Hepatic stellate cell (primary cell): ENCODE measurements at places on chromosomes 1 and 21.

DNA sequence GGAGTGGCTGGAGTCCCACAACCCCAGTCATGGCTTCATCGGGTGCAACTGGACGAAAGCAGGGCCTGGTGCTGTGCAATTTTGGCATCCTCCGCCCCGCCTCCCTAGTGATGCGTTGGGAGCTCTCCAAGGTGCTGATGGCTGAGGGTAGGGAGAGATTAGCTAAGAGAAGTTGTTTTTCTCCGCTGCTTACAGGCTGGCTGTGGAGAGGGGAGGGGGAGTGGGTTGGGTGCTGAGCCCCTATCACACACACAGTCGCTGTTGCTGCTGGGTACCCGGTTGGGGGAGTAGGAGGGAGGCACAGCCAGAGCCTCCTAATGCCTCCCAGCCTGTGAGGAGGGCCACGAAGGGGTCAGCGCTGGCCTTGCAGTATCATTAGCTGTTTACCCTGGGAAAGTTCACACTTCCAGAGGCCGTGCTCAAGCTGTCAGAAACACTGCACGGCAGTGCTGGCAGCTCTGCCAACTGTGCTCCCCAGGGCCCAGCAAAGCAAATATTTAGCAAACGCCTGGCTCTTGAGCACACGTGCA lies 110.0 kb downstream of the GRIK3 start:
- no peak for DNase-seq

DNA sequence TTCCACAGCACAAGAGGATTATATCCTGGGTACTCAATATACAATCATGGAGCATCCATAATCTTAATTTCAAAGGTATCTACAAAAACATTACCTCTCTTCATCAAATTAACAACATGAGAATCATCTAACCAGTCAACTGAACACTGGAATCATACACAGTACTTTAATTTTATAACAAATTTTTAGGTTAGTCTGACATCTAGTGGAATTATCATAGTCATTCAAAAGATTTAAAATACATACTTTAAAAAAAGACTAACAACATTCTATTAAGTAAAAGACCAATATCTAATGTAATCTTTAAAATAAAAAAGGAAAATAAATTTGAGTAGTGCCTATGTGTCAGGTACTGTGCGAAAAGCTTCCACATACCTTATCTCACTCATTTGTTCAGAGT lies 16.8 kb upstream of the SH3GLB1 start:
- no peak for DNase-seq

GRCh38 chr1:233453433-233454200 lies 126.1 kb downstream of the MAP3K21 start:
- no peak for DNase-seq

DNA sequence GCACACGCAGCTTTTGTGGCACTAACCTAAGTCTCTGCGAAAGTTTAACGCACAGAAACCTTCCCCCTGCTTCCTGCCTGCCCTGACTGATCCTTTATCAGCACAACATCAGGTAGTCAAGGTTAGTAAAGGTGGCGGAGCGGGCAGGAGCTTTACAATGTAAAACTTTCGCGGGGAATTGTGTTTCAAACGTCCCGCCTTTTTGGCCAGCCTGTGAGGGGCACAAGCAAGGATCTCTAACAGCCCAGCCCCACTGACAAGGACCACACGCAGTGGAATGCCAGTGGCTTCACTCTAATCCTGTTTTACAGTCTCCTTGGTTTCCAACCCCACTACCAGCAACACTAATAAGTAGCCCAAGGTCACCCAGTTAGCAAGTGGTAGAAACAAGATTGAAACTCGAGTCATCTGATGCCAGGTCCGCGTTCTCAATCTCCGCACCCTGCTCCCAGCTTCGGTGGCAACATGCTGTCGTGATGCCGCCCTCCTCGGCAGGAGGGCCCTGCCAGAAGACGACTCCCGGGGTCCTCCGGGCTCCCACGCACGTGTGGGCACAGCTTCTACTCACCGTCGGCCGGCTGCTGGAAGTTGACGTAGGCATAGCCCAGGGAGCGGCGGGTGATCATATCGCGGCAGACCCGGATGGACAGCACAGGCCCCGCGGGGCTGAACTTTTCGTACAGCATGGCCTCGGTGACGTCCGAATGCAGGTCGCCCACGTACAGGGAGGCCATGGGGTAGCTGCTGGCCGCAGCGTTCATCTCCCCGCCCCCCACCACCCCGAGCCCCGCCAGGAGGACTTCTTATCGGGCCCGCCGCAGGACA lies 1.2 kb downstream of the PABPC4 start:
- DNase-seq: peak; percentile 61

- no peak for DNase-seq
These were observed 12.0 kb upstream of the HUNK start for GRCh38 chr21:31860851-31861250.

DNA sequence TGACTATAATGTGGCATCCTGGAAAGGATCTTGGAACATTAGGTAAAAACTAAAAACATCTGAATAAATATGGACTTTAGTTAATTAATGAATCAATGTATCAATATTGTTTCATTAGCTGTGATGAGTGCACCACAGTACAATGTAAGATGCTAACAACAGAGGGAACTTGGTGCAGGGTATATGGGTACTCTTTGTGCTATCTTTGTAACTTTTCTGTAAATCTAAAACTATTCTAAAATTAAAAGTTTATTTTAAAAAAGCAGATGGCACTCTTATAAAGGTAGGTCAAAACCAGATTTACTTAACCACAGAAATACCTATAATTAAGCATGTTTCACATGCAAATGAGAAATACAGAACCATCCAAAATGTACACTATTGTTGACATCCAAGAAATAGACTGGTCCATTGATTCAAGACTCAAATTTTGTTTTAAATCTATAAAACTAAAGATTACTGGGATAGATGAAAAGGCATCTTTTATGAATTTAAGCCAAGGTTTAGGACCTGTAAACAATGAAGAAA lies 38.4 kb downstream of the ACBD3 start:
- no peak for DNase-seq
